CD4-positive, alpha-beta T cell treated with Interleukin-21 for 1 hour (primary cell): ENCODE measurements at places on chromosomes 1 and 21.
A peak's percentile ranks its signal among the peaks of the same experiment; 100 is the strongest.

DNA sequence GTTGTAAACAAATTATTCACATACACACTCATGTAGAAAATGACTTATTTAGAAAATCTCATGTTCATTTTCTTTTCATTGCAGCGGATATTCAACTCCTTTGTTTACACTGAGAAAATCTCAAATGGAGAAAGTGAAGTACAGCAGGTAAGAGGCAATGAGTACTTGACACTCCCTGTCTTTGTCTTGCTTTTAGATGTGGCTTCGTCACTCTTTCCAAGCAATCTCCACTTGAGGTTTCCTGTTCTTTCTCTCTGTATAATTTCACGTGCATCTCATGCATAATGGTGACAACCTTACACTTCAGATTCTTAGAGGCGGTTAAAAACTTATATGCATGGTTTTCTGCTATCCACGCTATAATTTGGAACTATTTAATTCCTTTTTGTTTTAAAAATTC, 80.6 kb downstream of the CACHD1 start:
- peak; percentile 21 for DNase-seq

GRCh38 chr1:244548558-244549115, 87.6 kb downstream of the CATSPERE start:
- DNase-seq = no peak

GRCh38 chr1:24696756-24697330, 48.4 kb upstream of the CLIC4 start:
- no peak for DNase-seq

GRCh38 chr1:161324020-161324419, 9.8 kb downstream of the SDHC start:
- DNase-seq = peak; percentile 40

- DNase-seq = no peak
Observed at GRCh38 chr1:86758570-86758969, 54.2 kb downstream of the SH3GLB1 start.

GRCh38 chr1:153678519-153679336, at the start of gene NPR1:
NPR1 (plus strand) TSS chr1:153678688; CDS start chr1:153679109, 421 bp downstream.
- no peak for DNase-seq

- no peak for DNase-seq
Observed at GRCh38 chr1:104182251-104182650, 432.6 kb downstream of the AMY1C start.

- DNase-seq = no peak
Observed at GRCh38 chr1:181028615-181029014, 5.2 kb upstream of the MR1 start.

DNA sequence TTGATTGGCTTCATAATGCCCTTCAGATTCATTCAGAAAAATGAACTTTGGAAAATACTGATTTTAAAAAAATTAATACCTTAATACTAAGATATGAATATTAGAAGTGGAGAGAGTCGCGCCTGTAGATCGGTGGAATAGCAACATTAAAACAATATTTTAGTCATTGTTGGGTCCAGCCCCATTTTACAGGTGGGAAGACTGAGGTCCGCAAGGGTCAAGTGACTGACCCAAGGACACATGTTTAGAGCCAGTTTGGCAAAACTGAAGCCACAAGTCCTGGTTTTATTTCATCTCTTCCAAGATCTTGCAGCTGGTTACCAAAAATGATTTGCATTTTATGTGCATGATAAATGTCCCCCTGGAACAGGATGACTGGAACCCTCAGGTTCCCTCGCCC, 113.6 kb upstream of the TMEM51 start:
- no peak for DNase-seq

DNA sequence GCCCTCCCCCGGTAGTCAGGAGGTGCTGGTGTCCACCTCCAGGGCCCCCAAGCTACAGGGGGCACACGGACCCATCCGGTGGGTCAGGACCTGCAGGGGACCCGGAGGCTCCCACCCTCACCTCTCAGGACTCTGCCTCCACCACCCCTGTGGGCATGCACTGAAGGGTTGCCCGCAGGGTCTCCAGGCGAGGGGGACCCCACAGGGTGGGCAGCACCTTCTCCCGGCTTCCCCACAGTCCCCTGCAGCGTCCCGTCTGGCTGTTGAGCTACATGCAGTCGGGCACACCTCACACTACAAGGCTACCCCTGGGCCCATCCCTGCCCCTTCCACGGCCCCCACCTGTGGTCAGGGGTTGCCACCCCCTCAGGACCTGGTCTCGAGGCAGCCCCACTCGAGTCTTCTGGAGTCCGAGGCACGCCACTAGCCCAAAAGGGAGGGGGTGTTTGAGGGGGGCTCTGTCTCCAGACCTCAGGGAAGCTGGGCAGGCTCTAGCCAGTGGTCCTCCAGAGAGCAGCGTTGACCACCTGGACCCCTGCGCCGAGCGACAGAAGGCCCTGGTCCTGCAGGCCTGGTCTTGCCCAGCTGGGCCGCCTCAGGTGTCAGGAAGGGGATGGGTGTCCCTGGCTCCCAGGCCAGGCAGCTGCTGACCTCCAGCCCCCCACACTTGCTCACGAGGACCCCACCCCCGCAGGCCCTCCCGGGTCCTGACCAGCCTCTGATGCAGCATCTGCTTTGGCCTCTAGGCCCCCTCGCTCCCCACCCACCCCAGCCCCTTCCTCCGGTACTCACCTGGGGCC, 9.6 kb downstream of the PARS2 start:
- no peak for DNase-seq

DNA sequence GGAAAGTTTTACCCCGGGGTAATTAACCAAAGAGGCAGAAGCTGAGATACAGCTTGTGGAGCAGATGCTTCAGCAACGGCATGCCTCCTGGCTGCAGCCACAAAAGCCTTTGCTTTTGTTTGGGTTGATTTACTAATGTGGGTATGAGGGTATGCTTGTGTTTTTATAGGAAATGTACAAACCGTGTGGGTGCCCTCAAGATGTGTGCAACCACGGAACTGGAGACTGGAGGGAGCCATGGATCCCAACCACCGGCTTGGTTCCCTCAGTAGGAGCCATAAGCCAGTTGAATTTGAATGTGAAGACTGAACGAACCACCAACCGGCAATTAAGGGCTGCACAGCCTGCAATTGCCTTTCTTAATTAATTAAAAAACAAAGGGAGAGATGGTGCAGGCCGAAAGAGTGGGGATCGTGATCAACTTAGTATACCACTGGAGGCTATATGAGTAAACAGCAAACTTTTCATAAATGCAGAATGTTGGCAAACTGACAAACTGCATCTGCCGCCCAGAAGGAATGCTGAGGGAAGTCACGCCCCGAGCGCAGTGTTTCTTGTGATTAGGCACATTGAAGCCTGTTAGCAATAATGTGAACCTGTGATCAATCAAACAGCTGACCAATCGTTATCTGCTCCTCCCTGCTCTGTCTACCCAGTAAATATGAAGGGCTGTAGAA, 104.1 kb downstream of the DISP1 start:
- DNase-seq = no peak

GRCh38 chr1:93844262-93845045, 34.6 kb downstream of the DNTTIP2 start:
- DNase-seq = peak; percentile 79

- DNase-seq = no peak
Observed at GRCh38 chr1:11340233-11340632, 67.2 kb downstream of the UBIAD1 start.

DNA sequence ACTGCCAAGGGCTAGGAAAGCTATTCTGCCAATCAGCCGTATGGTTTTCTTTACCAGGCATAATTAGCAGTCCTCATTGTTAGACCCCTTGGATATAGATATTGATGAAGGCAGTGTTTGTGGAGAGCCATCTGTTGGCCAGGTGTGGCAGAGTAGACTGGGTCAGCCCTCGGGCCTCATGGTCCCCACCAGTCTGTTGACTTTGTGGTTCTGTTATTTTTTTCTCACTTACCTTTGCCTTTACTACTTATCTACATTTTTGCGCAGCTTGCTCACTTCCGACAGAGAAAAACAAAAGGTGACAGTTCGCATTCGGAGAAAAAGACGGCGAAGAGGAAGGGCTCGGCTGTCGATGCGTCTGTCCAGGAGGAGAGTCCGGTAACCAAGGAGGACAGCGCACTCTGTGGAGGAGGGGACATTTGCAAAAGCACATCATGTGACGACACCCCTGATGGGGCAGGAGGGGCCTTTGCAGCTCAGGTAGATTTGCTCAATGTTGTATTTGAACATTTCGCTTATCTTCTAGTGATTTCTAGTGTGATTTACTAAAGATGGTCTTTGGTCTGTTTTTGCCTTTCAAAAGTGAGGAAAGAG, 2.3 kb downstream of the PCNT start:
- DNase-seq = no peak

GRCh38 chr21:37058261-37058660, 14.6 kb downstream of the PIGP start:
- DNase-seq = no peak

GRCh38 chr1:96923753-96924152, 202.2 kb downstream of the PTBP2 start:
- DNase-seq = no peak

DNA sequence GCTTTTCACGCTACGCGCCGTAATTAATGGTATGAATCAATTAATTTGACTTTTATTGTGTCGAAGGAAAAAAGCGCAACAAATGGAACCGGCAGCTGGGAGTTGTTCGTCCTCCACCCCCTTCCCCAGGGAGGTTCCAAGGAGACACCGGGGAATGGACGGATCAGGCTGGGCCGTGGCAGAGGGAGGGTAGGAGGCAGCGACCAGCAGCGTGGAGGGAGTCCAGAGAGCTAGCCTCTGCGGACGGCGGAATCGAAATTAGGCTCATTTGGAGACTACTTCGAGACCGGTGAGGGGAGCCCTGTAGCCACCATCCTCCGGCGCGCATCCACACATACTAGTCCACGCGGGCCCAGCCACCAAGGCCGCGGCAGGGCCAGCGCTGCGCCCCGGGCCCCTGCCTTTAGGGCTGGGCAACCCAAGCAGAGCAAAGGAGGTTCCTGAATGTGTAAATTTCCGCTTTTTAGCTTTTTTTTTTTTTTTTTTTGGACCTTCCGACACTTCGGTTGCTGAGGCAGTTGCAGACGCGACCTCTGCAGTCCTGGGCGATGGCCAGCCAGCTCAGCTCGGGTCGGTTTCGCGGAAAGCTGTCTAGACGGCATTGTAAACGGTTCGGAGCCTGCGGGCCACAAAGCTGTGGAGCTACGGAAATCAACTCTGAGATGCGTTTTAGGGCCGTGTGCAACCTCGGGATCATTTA, 2.2 kb upstream of the FOXD3 start:
- DNase-seq = no peak

DNA sequence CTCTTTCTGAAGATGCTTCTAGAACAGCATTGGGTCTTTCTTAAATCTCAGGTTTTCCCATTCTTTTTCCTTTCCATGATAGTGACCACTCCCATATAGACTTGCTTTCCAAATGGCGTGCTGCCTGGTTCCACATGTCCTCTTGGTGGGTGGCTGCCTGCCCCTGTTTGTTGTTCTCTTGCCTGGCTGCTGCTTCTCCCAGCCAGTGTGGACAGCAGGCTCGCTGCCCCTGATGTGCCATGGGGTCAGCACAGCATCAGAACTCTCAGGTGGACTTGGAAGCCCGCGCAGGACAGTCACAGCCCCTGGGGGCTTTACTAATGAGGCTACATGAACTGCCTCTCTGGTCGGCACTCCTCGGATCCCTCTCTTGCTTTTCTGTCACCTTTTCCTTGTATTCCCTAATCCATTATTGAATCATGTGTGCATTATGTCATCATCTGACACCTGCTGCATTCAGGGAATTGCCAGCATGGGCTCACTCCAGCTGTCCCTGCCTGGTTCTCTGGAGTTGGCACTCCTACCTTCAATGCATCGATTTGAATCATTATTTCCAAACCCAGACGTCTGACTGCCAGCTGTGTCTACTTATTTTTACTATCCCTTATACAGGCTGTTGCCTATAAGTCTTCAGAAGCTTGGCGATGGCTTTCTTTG, 100.5 kb upstream of the COA6 start:
- DNase-seq = no peak

DNA sequence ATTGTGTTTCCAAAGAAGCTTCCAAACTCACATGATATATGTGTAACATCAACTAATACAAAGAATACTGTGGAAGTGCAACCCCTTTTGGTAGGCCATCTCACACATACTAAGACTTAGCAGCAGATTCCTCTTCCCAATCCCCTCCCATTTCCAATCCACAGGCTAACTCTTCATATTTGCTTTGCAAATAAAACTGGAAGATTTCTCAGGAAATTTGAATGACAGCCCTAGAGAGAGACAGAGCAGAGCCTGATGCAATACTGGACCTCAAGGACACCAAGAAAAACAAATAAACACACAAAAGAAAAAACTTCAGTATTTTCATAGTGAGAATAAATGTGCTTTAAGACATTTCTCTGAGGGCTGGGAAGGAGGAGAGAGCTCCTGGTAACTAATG, 190.2 kb upstream of the BRINP3 start:
- no peak for DNase-seq

DNA sequence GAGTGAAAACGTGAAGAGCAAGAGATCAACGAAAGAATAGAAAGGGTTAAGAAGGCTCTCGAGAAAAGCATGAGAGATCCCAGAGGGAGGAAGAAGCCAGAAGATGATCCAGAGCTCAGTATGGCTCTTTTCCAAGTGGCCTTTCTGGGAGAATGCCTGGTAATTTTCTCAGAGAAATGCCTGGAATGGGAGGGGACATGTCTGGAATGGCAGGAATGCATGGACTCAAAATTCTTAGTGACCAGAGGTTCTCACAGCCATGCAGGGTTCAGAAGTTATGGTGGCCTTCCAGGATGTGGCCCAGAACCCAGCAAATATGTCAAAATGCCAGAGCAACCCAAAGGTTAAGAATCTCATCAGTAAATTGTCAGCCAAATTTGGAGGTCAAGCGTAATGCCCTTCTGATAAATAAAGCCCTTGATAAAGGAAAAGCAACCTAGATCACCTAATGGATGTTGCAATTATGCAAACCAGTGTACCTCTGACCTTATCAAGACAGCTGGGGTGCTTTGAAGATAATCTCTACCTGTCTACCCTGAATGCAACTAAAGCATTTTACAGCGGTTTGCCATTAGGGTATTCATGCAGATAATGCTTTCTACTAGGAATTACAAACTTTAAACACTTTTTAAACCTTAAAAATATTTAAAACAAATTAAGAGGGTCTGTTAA, 53.1 kb downstream of the NBPF6 start:
- DNase-seq = no peak

DNA sequence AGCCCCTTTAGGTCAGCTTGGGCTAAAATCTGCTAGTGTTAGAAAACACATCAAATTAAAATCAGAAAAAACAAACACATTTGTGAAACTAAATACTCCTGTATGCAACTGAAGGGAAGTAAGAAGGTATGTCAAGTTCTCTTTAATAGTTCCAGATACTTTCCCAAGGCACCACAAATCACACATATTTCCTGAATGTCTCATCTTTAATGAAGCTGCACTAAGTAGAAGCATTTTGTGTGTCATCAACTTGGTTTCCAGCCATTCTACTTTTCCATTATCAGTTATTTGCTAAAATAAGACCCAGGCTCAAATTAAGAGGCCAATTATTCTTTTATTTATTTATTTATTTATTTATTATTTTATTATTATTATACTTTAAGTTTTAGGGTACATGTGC, 34.7 kb downstream of the CRB1 start:
- no peak for DNase-seq

DNA sequence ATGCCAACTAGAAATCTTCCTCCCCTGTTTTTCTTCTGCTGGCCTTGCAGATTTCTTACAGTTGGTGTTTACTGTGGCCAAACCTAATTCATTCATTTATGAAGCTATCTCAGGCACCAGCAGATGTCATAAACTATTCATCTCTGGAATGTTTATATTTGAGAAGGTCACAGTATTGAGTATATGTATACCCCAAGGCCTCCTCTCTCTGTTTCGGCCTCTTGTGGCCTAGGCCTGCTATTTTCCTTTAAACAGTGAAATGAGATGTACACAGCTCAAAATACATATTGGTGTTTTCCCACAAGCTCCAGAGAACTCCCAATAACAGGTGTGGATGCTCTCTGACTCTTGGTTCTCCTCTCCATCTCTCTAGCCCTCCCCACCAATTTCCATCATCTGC, 520.7 kb upstream of the CAMK1G start:
- DNase-seq = no peak

GRCh38 chr1:206864939-206865671, at the start of gene IL20:
IL20 (plus strand) TSS chr1:206865623; CDS start chr1:206865853, 230 bp downstream.
- peak; percentile 82 for DNase-seq
